ENCODE measurements at places on chromosomes 4 and X. TPM values are rescaled to one million over a fixed set of nuclear protein-coding genes. Genes with fewer than 3 reads are reported as not detected.

TRAPPC11 gene
- 51.5 TPM for total RNA-seq

ZNF630 gene
- 2.0 TPM for total RNA-seq

TACR3 gene
- 0.09 TPM for total RNA-seq

BTK gene
- total RNA-seq: not detected

TLR6 gene
- 5.0 TPM for total RNA-seq

UGT2B17 gene
- total RNA-seq: not detected

EPGN gene
- total RNA-seq: not detected

LRPAP1 gene
- total RNA-seq: 87.7 TPM

SUPT20HL1 gene
- not detected for total RNA-seq

LEF1 gene
- 0.63 TPM for total RNA-seq

GUCY1A1 gene
- 0.09 TPM for total RNA-seq

APBB2 gene
- total RNA-seq: 75.8 TPM

TRIM75 gene
- not detected for total RNA-seq

SERTM2 gene
- not detected for total RNA-seq

RBM46 gene
- total RNA-seq: not detected

CYP2U1 gene
- 17.3 TPM for total RNA-seq

RTL9 gene
- 1.5 TPM for total RNA-seq

XAGE5 gene
- total RNA-seq: not detected

TGIF2LX gene
- not detected for total RNA-seq

MAP9 gene
- total RNA-seq: 6.5 TPM

MRPL1 gene
- total RNA-seq: 36.7 TPM

ODAM gene
- total RNA-seq: not detected

SPIN2A gene
- not detected for total RNA-seq

ERCC6L gene
- total RNA-seq: 9.9 TPM

AP1AR gene
- total RNA-seq: 25.8 TPM

H2BW2 gene
- total RNA-seq: not detected

PNMA6A gene
- total RNA-seq: 1.3 TPM

MND1 gene
- 15.5 TPM for total RNA-seq

RGS12 gene
- 15.1 TPM for total RNA-seq

ANXA3 gene
- 31.2 TPM for total RNA-seq

C1QTNF7 gene
- total RNA-seq: 0.18 TPM

POF1B gene
- not detected for total RNA-seq

NONO gene
- 330 TPM for total RNA-seq

PSAPL1 gene
- not detected for total RNA-seq

CCDC120 gene
- total RNA-seq: 1.2 TPM

RAB40AL gene
- not detected for total RNA-seq

NLGN3 gene
- 1.5 TPM for total RNA-seq

BMP2K gene
- total RNA-seq: 28.4 TPM

OTC gene
- not detected for total RNA-seq

STOX2 gene
- 1.1 TPM for total RNA-seq

SMR3B gene
- total RNA-seq: not detected

TRMT44 gene
- total RNA-seq: 10.8 TPM

YIPF7 gene
- not detected for total RNA-seq

TXLNG gene
- 13.9 TPM for total RNA-seq

VEGFC gene
- 24.7 TPM for total RNA-seq

MAOA gene
- 4.7 TPM for total RNA-seq

SMIM10L2A gene
- total RNA-seq: 0.33 TPM

CYTL1 gene
- 12.5 TPM for total RNA-seq

SSX2 gene
- total RNA-seq: not detected

ETDA gene
- not detected for total RNA-seq

GAGE12E gene
- not detected for total RNA-seq

CENPE gene
- total RNA-seq: 26.9 TPM

Data from fibroblast of the aortic adventitia (primary cell).